ENCODE measurements at places on chromosomes 6 and 20.
A peak's percentile ranks its signal among the peaks of the same experiment; 100 is the strongest.

GRCh38 chr20:53255102-53255710, 283.0 kb downstream of the TSHZ2 start:
- no peak for DNase-seq

DNA sequence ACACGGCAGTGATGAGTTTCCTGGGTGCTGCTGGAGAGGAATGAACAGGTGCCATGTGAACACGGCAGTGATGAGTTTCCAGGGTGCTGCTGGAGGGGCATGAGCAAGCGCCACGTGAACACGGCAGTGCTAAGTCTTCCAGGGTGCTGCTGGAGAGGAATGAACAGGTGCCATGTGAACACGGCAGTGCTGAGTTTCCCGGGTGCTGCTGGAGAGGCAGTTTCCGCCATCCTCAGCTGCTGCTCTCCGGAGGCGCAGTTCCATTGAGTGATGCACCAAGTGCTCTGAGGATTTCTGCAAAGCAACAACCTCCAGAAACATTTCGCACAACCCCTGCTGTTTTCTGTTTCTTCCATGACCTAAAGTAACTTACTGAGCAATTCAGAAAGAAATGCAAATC, 155.4 kb downstream of the SMOC2 start:
- no peak for DNase-seq

DNA sequence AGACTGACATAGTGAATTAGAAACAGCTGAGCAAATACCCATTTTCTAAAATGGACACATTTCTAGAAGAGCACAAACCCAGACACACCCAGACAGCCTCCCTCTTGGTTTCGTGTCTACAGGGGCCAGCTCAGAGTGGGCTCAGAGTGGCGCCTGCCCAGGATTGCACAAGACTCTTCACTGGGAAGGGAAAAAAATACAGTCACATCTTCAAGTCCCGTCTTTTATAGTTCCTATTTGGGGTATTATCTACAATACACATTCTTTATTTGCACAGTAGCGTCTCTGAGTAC, 246.1 kb upstream of the AFDN start:
- DNase-seq, result no peak

GRCh38 chr6:85484948-85485347, 35.1 kb downstream of the NT5E start:
- DNase-seq, result no peak

GRCh38 chr6:39432330-39433025, 110.0 kb upstream of the KCNK16 start:
- DNase-seq, result peak; percentile 81

DNA sequence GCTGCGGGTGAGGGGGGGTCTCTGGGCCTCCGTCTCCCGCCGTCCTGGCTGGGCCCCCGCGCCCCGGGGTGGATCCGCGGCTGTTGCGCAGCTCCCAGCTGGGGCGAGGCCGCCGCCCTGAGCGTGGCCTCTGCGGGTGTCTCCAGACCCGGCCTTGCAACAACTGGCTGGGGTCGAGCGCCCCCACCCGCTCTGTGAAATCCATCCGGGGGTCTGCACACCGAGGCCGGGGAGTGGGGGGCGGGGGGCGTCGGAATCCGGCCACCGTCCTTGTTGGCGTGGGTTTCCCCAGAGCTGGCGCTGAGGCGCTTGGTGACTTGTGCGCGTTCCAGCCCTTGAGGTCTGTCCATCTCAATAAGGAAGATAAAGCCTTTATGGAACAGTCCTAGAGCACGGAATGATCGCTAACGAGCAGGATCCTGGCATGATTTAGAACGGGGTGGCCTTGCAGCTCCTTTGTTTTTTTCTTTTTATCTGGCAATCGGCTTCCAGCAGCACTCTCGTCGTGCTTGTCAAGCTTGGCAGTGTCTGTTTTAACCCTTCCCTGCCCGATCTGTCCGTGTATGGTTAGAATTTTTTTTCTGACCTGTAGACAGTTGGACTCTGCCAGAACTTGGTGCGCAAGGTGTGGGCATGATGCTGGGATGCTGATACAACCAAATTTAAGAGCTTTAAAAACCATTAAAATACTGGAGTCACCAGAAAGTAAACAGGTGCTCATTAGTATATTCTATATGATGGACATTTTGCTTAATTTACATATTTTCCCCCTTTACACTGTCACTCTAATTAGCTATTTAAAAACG, 675 bp downstream of the DSTN start:
- no peak for DNase-seq

DNA sequence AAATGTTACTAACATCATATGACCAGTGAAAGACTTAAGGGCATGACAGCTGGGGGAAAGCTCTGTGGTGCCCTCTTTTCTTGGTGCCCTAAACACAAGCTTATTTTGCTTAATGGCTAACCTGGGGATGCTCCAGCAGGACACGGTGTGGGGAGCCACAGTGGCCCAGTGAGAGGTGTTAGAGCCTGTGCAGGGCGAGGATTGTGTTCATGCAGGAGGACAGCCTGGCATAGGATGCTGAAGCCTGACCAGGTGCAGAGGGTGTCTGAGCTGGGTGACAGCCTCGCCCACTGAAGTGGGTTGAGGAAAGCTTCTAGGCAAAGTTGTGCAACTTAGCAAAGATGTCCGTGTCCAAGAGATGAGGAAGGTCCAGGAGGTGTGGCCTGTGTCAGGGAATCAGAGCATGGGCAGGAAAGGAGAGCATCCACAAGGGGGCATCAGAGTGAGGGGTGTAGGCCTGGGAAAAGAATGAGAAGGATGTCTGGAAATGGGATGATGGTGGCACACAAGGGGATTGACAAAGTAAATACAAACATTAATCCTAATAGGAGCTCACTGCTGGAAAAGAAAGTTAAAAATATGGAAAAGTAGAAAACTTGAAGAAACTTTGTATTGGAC, 33.9 kb downstream of the SLC17A4 start:
- DNase-seq, result peak; percentile 24

- no peak for DNase-seq
Observed at GRCh38 chr20:62540504-62540903, 64.7 kb upstream of the GATA5 start.

GRCh38 chr6:104601721-104602120, 258.0 kb downstream of the HACE1 start:
- DNase-seq, result no peak

DNA sequence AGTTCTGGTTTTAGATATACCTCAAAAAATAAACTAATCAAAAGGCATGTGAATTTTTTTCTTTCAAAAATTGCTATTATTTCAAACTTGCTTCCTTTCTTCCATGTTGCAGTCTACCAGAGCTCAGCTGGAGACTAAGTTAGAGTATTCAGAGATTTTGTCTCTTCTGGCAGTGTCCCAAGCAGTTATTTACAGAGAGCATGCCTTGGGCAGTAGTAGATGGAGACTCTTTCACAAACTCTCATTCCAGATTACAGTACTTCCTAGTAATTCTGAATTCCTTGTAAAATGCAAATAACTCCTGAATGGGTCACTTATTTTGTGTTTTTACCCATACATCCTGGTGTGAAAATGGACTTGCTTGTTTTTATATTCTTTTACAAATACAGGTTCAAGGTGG, 703.4 kb downstream of the EPHA7 start:
- DNase-seq, result no peak

- no peak for DNase-seq
Observed at GRCh38 chr6:46677314-46677654, 10.4 kb upstream of the TDRD6 start.

- no peak for DNase-seq
Observed at GRCh38 chr20:8342391-8342790, 210.3 kb downstream of the PLCB1 start.

- DNase-seq, result no peak
Observed at GRCh38 chr6:14533446-14533845, 415.9 kb downstream of the CD83 start.

- no peak for DNase-seq
Observed at GRCh38 chr20:15895560-15896084, 677.6 kb downstream of the KIF16B start.

DNA sequence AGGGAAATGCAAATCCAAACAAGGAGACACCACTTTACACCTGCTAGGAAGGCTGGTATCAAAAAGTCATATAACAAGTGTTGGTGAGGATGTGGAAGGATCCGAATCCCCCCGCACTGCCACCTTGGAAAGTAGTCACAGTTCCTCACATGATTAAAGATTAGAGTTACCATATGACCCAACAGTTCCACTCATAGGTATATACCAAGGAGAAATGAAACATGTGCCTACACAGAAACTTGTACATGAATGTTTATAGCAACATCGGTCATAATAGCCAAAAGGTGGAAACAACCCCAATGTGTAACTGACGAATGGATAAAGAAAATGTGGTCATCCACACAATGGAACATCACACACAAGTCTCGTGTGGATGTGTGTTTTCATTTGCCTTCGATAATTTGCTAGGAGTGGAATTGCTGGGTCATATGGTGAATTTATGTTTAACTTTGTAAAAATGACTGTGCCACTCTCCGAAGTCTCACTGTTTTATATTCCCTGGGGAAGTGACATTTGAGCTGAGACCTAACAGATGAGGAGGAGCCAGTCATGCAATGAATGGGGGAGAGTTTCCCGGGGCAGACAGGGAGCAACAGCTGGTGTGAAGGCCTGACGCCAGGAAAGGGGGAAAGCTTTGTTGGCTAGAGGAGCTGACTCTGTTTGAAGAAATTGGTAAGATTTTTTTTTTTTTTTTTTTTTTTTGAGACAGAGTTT, 125.9 kb upstream of the MLN start:
- peak; percentile 16 for DNase-seq

- DNase-seq, result no peak
Observed at GRCh38 chr6:157097255-157097955, 225.9 kb downstream of the TMEM242 start.

- DNase-seq, result no peak
Observed at GRCh38 chr6:170147832-170148708, 142.8 kb downstream of the DLL1 start.

GRCh38 chr20:33322456-33322855, 39.4 kb downstream of the BPIFB1 start:
- no peak for DNase-seq

- no peak for DNase-seq
Observed at GRCh38 chr6:165632194-165632593, 30.8 kb downstream of the PDE10A start.

GRCh38 chr6:168377484-168377855, 57.9 kb upstream of the DACT2 start:
- no peak for DNase-seq

GRCh38 chr20:50213531-50214106, 23.0 kb downstream of the CEBPB start:
- no peak for DNase-seq

DNA sequence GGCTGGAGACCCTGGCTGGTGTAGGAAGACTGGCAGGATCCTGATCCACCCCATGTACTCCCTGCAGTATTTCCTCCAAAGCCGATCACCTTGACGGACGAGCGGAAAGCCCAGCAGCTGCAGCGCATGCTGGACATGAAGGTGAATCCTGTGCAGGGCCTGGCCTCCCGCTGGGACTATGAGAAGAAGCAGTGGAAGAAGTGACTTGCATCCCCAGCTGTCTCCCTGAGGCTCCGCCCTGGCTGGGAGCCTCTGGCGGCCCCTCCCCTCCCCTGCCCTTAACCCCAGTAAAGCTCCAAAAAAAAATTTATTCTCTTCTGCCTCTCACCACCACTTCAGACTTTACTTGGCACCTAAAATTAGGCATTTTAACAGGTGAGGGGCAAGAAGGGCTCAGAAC, 7.0 kb downstream of the COX4I2 start:
- no peak for DNase-seq

GRCh38 chr6:24600903-24601302, 45.1 kb downstream of the KIAA0319 start:
- no peak for DNase-seq

GRCh38 chr6:26199057-26199772, 112.0 kb downstream of the HFE start:
- peak; percentile 90 for DNase-seq

GRCh38 chr20:50886184-50886790, 45.0 kb downstream of the ADNP start:
- DNase-seq, result no peak

DNA sequence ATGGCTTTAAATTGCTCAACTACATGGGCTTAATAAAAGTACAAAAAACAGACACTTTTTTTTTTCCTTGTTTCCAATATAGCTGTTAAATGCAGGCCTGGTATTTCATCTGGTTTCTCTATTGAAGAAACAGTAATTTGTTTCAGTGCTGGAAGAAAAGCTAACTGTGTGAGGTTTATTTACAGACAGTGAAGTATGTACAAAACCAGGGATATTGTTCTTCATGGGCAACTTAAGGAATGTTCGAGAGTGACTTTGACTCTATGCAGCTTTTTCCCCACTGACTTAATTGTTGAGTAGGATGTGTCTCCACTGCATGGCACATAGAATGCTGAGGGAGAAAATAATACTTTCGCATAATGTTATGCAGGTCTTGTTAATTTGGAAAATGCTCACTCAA, 31.0 kb upstream of the PRL start:
- DNase-seq, result no peak

- DNase-seq, result no peak
Observed at GRCh38 chr6:125210667-125211066, 57.1 kb downstream of the TPD52L1 start.

DNA sequence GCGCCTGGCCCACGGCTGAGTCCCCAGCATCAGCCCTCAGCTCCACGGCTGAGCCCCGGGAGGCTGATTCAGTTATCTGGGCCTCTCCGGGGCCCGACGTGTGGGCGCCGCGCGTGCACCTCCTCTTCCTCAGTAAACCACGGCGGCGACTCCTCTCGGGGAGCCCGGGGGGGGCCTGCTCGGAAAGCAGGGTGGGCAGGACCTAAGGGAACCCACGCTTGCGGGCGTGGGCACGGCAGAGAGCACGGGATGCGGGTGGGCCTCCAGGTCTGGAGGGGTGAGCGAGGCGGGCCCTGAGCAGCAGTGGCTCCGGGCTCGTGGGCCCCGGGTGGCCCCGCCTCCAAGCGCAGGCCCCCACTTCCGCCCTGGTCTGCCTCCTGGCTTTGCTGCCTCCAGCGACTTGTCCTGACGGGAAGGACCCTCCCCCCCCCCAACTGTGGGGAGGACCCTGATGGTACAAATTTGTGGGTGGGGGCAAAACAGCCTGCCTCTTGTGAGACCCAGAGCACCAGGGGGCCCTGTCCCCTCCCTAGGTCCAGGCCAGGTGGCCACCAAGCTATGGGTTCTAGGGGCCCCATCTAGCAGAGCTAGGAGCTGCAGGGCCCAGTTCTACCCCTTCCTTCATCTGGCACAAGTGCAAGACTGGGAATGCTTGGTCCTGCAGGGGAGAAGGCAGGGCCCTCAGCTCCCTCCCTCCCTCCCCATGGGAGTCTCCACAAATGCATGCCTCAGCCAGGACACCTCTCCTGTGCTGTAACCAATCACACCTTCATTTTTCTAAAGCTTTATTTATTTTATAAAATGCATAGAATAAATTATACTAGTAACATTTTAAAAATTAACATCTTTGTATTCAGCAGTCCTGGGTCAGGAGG, 16.9 kb downstream of the UCKL1 start:
- no peak for DNase-seq

- DNase-seq, result no peak
Observed at GRCh38 chr20:35311409-35311808, 19.2 kb upstream of the FAM83C start.

GRCh38 chr6:168469521-168469920, 28.5 kb downstream of the SMOC2 start:
- no peak for DNase-seq

DNA sequence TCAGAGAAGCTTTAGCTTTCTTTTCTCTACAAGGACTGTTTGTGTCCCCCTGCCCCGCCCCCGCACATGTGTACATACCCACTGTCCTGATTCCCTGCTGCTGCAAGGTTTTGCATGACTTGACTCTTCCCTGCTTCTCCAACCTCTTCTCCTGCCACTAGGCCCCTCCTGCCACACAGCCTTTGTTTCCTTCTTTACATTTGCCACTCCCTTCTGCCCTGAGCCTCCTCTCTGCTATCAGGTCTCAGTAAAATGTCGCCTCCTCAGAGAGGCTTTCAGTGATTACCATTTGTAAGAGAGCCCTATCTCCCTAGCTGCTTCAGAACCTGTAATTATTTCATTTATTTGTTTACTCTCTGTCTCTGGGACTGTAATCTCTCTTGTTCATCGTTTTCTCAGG, 56.4 kb upstream of the VSTM2L start:
- DNase-seq, result no peak
